Cerebellar nuclear complex (tissue), 1 donor: ENCODE measurements at places on chromosomes 1 and 21.

- DNase-seq = no peak
Observed at GRCh38 chr1:16032388-16033102, 10.7 kb downstream of the CLCNKA start.

DNA sequence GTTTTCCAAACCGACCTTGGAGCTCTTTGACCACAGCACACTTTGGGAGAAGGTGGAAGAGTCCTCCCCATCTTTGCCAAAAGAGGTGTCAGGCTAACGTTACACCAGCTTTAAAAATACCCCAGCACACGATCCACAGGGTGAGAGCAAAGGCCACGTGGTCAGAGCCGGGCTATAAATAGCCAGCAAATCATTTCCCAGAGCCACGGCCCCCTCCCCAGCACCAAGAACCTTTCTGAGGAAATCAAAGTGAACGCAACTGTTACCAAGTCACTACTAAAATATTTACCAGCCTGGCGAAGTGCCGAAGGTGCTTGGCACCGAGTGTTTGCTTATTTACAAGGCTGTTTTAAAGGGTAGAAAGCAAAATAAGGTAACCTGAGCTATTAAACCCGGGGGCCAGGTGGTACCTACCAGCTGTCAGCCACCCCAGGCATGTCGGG, 72.4 kb downstream of the CASZ1 start:
- DNase-seq = no peak

GRCh38 chr1:30385246-30385995, 338.0 kb downstream of the MATN1 start:
- no peak for DNase-seq

GRCh38 chr21:42009831-42010506, at the start of gene ZBTB21:
Gene ZBTB21, minus strand, starts transcription at chr21:42010360. Its CDS starts 16,265 bp downstream, at chr21:41994095.
- DNase-seq = peak; percentile 73
